HS-27A (cell line): ENCODE measurements at places on chromosomes 12 and 14.

GRCh38 chr14:61197416-61197815 lies 83.7 kb downstream of the TMEM30B start:
- DNase-seq = no peak

- DNase-seq = no peak
Measured at GRCh38 chr14:29865299-29865698, 62.3 kb downstream of the PRKD1 start.

DNA sequence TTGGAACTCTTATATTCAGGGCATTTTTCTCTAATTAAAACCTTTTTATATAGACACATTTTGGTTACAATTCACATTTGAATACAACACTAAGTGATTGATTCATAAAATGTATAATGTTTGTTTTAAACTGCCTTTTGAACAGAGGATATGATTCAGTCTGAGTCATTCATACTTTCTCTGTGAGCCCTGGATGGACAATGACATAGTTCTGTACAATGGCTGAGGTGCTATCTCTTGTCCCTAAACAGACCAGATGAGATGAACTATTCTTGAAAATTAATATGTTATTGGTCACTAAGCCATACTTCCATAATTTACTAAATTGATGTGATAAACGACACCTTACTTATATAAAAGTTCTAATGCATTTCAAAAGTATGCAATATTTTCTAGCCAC lies 199.7 kb upstream of the ATXN7L3B start:
- DNase-seq = peak; percentile 45

- no peak for DNase-seq
Measured at GRCh38 chr14:20667957-20668356, 16.4 kb upstream of the RNASE4 start.

DNA sequence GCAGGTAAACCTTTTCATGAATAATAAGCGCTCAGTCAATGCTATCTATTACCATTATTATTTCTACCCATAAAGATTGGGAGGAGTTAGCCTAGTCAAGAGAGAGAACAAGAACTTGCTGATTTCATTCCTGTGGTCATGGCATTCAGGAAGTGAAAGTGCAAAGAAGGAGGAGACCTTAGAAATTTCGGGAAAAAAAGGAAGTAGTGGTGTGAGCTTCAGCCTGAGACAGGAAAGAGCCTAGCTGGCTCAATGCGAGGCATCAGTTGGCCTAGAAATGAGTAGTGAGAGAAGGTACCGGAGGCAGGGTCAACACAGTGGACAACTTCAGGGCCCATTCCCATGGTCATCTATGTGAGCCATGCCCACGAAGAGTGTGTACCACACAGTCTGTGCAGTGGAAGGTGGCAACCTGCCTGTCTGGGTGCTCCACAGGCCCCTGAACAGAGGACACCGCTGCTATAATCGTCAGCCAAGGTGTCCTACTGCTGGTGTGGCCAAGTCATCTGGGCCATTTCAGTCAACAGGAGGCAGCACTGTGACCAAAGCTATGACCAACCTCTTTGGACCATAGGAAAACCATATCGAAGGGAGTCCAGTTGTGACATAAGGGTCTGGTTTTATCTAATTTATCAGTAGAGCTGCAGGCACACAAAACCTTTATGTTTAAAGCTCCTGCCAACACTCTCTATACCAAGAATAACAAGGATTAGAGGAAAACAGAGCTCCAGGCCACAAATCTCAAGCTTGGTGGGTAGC lies 16.2 kb upstream of the STON2 start:
- DNase-seq = no peak

GRCh38 chr12:21695986-21696385 lies 38.3 kb upstream of the LDHB start:
- no peak for DNase-seq
